Activated CD4-positive, alpha-beta T cell treated with anti-CD3 and anti-CD28 coated beads, Interleukin-2, amount 10 ng/mL, durations not matched to agents 24 days and 14 days (primary cell): ENCODE measurements at places on chromosomes 2 and 18. TPM values are rescaled to one million over a fixed set of nuclear protein-coding genes. Genes with fewer than 3 reads are reported as not detected.

DNA sequence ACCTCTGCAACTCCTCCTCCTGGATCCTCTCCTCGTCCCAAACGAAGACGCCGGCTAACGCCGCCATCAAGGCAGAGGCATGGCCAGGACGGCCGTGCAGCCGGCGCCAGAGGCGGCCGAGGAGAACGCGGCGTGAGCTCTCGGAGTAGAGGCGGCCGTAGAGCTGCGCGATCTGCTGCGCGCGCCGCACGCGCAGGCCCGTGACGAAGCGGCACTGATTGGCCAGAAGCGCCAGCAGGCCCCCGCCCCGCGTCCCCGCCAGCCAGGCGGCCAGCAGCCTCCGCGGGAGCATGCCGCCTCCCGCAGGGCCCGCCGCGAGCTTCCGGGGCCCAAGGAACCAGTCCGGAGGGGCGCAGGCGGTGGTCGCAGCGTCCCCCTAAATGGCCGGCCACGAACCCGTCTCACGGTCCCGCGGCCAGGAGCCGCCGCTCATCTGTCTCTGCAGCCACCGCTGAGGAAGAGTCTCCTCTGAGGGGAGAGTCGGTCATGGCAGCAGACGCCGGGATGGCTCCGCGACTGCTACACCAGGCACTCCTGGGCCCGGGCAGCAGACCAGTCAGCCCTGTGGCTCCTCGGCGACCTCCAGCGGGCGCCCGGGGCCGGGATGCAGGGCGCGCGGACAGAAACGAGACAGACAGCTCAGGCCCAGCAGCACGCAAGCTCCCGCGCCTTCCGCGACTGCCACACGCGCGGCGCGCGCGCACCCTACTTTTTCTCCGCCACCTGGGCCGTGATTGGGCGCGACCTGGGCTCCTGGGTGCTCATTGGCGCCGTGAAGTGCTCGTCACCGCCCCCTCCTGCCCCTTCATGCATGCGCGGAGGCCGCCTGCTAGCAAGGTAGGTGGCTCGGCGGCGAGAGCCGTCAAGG is at the start of gene STARD7:
Gene STARD7 (minus strand): TSS at position 685 of the 868 bp plus-strand sequence. CDS start 393 bp downstream, at position 292.
- peak; percentile 99 for DNase-seq
- peak within 1 kb of the TSS; percentile 90 for H3K27ac ChIP-seq
- peaks cover 50% of the 10 kb centered on the region for H3K4me1 ChIP-seq
- H3K4me3 ChIP-seq: peak within 1 kb of the TSS; percentile 96
- H3K36me3 ChIP-seq: peaks cover 35% of the 10 kb centered on the region
- H3K27me3 ChIP-seq: no peaks in the 10 kb centered on the region

DNA sequence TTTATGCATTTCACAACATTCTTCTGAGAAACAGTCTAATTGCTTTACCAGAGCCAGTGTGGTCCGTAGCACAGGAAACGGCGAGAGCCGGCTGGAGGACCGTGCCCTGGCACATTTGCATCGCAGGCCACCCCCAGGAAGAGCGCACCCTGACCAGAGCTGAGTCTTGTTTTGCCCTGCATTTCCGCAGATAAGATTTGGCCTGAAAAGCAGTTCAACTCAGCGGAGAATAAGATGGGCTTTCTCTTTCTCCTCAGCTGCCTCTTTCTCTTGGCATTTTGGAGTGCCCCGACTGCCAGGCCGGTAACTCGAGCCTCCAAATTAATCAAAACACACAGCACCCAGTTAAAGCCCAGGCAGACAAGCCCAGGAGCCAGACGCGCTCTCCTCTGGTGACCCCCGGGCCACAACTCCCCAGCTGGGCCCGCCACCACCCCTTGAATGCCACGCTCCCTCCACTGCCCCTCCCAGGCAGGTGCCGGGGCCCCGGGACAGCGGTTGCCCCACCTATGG is 464 bp downstream of the COL4A4 start:
- peak; percentile 49 for DNase-seq
- no peaks in the 10 kb centered on the region for H3K36me3 ChIP-seq
- peaks cover 4% of the 10 kb centered on the region for H3K4me1 ChIP-seq

- no peak overlapping the region for H3K27ac ChIP-seq
- H3K27me3 ChIP-seq: no peaks in the 10 kb centered on the region
- DNase-seq: no peak
- no peaks in the 10 kb centered on the region for H3K4me1 ChIP-seq
- H3K4me3 ChIP-seq: no peak overlapping the region
These were observed 120.0 kb upstream of the TMEM200C start for GRCh38 chr18:6015364-6015763.

The TLX2 gene
- 0.54 and 0.70 TPM in 2 replicates for total RNA-seq

- H3K27ac ChIP-seq: no peak overlapping the region
- H3K27me3 ChIP-seq: no peaks in the 10 kb centered on the region
- no peaks in the 10 kb centered on the region for H3K36me3 ChIP-seq
- DNase-seq: no peak
- H3K4me3 ChIP-seq: no peak overlapping the region
- no peaks in the 10 kb centered on the region for H3K4me1 ChIP-seq
These were observed 54.1 kb upstream of the ERBB4 start for GRCh38 chr2:212592695-212593094.
